ENCODE measurements at places on chromosomes 2 and 18.
A peak's percentile ranks its signal among the peaks of the same experiment; 100 is the strongest.

- DNase-seq = no peak
Observed at GRCh38 chr2:162175714-162176113, 23.7 kb upstream of the GCG start.

DNA sequence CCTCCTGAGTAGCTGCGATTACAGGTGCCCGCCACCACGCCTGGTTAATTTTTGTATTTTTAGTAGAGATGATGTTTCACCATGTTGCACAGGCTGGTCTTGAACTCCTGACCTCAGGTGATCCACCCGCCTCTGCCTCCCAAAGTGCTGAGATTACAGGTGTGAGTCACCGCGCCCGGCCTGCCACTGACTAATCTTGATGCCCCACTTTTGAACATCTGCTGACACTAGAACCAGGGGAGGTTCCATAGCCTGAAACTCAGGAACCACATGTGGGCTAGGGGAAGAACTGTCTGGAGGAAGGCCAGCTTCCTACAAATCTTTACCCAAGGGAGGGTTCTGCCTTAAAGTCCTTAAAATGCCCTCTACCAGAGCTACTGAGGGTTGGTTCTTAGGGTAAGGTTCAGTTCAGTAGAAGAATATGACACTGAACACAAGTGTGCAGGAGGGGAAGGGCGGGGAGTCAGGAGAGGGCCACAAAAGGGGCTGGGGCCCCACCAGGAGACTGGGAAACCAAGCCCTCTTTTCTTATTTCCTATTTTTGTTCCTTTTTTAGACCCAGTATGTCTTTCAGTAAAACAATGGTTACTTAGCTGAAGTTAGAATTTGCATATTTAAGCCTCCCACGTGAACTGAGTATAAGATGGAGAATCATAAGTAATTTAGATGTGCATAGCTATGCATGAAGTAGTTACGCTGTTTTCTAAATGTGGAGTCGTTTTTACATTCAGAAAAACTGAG, 6.3 kb upstream of the RAB31 start:
- DNase-seq = no peak

DNA sequence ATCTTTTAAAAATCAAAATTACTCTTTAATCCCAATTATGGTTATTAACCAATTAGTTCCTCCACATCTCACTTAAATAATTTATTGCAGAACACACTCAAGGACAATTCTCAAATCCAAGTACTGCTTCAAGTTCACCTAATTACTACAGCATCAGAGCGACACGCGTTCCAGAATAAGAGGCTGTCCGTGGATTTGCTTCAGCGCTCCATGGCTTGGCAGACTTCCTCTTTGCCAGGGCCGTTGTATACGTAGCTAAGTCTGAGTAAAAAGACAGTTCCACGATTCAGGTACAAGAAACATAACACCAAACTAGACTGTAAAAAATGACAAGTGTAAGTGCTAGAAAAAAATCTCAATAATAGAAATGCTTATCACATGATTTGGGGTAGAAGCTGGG, 153.2 kb upstream of the MYT1L start:
- DNase-seq = no peak

- no peak for DNase-seq
Observed at GRCh38 chr2:208311321-208311720, 45.3 kb downstream of the PIKFYVE start.

- no peak for DNase-seq
Observed at GRCh38 chr2:120941571-120942120, 206.0 kb downstream of the GLI2 start.

DNA sequence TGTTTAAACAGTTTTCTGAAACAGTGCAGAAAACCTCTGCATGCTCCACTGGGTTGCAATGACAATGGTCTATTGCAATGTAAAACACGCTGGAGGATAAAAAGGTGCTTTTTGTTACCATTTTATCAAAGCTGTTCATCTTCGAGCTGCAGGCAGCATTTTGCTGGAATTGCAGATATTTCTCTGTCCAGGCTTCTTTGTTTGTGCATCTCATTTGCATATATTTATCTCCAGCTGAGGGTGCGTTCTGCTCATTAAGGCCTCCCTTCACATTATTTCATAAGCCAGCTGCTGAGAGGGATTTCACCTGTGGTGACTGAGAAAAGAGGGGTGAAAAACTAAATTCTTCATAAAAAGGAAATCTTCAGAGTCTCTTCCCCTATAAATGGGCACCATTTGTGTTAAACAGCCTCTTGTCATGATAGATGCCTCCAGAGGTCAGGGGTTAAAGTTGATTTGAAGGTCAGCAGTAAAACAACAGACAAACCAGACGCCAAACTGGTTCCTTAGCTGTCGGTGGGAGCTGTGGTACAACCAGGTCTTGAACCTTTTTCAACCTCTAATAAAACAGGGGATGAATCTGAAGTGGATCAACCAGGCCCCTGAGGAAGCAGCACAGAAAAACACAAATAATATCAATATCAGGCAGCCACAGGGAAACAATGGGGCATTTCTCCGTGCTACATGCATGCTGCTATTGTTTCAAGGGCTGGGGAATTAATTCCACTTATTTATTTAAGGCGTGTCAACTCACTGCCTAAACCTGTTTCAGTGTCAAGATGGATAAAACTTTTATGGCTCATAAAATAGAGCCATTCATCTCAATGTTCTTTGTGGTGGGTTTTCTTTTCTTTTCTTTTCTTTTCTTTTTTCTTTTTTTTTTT, 265.1 kb downstream of the MEIS1 start:
- DNase-seq = no peak

DNA sequence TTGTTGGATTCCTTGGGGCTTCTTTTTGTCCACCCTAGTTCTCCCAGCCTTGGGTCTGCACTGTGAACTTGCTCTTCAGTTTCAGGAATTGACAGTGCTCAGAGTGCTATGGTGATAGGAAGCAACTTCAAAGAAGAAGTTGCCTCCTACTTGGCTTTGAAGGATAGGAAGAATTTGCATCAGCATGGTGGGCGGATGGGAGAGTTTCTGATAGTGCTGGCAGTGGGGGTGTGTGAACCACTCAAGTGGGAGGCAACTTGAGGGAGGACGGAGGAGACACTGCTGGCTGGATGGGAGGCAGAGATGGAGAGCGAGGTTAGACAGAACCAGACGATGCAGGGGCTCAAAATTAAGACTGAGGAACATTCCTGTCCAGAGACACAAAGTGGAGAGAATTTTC, 164.4 kb upstream of the SKOR2 start:
- no peak for DNase-seq

DNA sequence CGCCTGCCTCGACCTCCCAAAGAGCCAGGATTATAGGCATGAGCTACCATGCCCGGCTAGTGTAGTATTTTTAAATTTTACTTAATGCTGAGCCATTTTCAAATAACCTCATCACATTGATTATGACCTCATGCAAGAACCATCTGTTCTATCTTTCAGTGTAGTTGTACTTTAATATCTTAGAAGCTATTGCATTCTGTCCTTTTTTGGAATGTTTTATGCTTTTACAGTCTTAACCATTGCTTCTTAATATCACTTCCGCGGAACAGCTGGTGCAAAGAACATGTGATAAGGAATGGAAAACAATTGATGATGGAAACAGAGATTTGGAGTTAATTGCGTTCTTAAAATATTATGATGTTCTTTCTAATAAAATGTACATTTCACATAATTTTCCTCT, 2.7 kb downstream of the GEN1 start:
- no peak for DNase-seq

GRCh38 chr18:70693246-70693645, 404.4 kb downstream of the SOCS6 start:
- DNase-seq = no peak

DNA sequence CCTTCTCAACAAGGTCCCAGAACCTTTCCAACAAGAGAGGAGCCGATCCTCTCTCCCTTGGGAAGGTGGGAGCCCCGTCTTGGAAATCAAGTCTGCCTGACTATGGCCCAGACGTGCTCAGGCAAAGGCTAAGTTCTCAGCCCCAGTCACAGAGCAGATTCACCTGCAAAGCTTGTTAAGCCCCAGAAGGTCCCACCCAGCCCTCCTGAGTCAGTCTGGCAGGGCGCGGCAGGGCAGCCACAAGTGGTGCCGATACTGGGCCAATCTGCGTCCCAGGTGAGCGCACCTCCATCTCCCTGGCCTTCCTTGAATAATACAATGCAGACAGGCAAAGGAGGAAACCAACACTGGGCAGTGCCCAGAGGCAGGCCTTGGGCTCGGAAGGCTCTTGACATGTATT, 15.0 kb downstream of the CRACDL start:
- no peak for DNase-seq

DNA sequence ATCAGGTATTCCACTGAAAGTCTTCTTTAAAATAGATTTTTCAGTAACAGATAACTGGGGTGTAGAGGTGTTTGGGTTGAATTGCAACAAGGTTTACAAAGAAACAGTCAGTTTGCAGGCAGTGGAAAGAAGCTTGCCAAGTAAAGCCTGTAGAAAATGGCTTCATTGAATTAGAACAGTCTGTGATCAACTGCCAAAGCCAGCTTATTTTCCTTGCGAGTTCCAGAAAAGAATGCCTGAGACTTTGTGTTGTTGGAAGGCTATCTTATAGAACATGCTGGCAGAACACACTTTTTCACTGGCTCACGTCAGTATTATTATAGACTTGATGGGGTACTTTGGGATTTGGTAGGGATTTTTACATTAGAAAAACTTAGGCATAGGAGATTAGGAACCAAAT, 601.0 kb downstream of the XIRP2 start:
- no peak for DNase-seq

- no peak for DNase-seq
Observed at GRCh38 chr2:67048314-67048713, 348.8 kb upstream of the ETAA1 start.

- no peak for DNase-seq
Observed at GRCh38 chr18:67805261-67805660, 288.7 kb upstream of the DSEL start.

DNA sequence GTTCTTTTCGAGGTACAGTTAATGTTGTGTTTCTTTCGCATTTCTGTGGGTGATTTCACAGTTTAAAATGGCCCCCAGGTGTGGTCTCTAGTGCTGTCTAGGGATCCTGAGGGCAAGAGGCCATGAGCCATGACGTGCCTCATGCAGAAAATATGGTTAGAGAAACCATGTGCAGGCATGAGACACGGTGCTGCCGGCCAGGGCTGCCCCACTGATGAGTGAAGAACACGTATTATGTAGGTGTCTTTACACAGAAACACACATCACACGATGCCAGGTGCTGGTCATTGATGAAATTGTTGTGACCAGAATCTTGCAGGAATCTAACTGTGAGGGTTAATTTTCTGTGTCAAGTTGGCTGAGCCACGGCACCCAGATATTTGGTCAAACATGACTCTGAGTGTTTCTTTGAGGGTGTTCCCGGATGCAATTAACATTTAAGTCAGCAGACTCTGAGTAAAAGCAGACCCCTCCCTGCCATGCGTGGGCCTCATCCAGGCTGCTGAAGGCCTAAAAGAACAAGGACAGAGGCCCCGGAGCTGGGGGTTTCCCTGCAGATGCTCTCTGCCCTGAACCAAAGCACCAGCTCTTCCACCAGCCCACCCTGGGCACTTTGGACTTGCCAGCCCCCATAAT, 463.0 kb upstream of the MYT1L start:
- DNase-seq = no peak

DNA sequence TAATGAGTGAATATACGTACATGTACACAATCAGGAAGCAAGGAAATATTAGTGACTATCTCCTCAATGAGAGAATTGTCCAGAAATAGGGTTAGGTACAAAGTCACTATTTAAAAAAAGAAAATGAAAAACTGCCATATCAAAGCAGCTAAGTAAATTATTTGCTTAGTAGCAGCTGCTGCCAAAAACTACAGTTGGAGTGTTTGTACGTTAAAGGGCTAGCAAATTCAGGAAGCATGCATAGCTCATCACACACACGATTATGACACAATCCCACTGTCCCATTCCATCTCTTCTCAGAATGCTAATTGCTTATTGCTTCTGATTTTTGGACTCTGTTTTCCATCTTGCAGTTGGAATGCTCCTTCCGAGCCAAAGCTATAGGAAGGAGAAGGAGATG, 2012.5 kb upstream of the LRRTM1 start:
- DNase-seq = no peak

GRCh38 chr2:125543968-125544514, 1111.9 kb upstream of the GYPC start:
- no peak for DNase-seq

DNA sequence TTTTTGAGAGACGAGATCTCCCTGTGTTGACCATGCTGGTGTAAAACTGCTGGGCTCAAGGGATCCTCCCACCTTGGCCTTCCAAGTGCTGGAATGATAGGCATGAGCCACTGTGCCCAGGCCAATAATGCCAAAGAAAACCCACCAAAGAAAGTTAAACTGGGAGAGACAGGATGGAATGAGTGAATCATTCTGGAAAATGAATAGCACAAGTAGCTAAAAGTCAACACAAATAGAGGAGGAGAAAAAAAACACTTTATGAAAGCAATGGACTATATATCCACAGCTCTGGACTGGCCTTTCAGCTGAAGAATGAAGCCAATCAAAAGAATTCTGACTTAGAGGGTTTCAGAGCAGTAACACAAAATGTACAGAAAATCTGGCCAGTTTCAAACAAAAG, 23.9 kb downstream of the IAH1 start:
- DNase-seq = no peak

DNA sequence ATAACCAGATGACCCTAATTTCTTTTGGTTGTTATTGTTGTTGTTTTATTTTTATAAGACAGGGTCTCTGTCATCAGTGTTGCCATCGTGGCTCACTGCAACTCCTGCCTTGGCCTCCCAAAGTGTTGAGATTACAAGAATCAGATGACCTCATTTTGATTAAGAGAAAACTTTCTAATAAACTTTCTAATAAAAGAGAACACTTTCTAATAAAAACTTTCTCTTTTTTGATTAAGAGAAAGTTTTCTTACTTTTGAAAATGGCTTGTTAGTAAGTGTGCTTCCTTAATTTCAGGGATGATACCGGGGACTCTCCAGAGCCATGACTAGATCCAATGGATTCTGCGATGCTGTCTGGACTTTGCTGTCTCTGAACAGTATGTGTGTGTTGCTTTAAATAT, 7.7 kb downstream of the CENPA start:
- DNase-seq = no peak

GRCh38 chr2:232476791-232477190, 10.8 kb downstream of the ECEL1 start:
- DNase-seq = peak; percentile 26

All from activated CD4-positive, CD25-positive, alpha-beta regulatory T cell treated with anti-CD3 and anti-CD28 coated beads, Interleukin-2, amount 50 U/mL, for 72 hours (primary cell).